ENCODE measurements at places on chromosomes 7 and 10.

GRCh38 chr7:43825391-43825808 lies 43.9 kb downstream of the MRPS24 start:
- no peak for DNase-seq

GRCh38 chr10:13316635-13317311 lies 16.9 kb upstream of the PHYH start:
- DNase-seq = no peak

- DNase-seq = no peak
Observed at GRCh38 chr10:77586719-77587415, 50.7 kb downstream of the KCNMA1 start.

DNA sequence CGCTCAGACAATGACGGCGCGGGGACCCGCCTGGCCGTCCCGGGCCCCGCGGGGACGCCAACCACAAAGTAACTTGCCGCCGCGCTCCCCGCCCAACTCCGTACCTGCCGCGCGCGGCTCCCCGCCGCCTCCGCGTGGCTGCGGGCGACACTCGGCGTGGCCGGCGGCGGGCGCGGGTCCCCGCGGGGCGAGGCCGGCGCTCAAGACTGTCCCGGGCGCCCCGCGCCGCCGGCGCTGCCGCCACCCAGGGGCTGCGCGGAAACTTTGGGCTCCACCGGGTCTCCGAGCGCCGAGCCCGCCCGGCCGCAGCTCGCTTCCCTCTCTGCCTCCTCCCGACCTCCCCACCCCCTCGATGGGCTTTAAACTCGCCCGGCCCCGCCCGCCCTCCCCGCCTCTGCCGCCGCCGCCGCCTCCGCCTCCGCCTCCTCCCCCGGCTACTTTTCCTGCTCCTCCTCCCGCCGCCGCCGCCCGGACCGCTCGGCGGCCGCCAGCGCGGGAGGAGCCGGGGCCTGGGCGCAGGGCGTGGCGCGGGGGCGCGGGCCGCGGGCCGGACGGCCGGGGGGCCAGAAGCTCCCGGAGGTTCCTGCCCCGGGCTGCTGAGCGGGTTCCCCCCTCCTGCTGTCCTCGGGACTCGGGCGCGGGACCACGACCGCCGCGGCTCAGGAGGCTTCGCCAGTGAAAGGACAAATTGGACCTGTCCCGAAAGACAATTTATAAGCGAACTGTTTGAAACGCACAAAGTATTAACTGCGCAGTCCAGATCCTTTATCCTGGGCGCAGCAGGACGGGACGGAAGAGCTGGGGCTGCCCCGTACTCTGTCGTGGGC lies 10.6 kb upstream of the GRB10 start:
- peak; percentile 33 for DNase-seq

DNA sequence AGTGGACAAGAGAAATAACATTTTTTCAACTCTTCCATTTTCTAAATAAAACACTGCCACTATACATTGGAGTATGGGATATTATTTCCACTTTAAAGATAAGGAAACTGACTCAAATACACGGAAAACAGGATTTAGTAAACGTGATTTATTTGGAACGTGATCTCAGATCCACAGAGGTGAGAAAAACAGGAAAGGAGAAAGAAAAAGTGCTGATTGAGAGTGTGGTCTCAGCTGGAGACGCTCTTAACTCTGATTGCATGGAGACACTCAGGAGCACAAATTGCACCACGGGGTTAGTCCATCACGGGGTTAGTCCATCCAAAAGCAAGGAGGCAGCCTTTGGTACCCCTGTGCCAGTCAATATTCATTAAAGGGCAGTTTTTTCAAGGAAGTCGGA lies 142.5 kb downstream of the GNAT3 start:
- DNase-seq = no peak

- no peak for DNase-seq
Observed at GRCh38 chr7:12434012-12434642, 30.5 kb upstream of the VWDE start.

GRCh38 chr10:110851020-110851612 lies 20.6 kb upstream of the PDCD4 start:
- no peak for DNase-seq

- DNase-seq = no peak
Observed at GRCh38 chr10:89515031-89515841, 20.2 kb downstream of the SLC16A12 start.

DNA sequence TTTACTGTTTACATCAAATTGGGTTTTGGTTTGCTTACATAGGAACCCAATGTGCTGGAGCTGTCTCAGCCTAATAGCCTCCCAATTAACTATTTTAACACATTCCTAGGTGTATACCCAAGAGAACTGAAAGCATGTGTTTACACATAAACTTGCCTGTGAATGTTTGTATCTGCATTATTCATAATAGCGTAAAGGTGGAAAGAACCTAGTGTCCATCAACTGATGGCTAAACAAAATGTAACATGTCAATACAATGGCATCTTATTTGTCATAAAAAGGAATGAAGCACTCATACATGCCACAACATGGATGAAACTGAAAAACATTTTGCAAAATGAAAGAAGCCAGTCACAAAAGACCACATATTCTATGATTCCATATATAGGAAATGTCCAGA lies 160.6 kb upstream of the EEPD1 start:
- no peak for DNase-seq

- DNase-seq = no peak
Observed at GRCh38 chr7:45682358-45682735, 108.2 kb downstream of the ADCY1 start.

DNA sequence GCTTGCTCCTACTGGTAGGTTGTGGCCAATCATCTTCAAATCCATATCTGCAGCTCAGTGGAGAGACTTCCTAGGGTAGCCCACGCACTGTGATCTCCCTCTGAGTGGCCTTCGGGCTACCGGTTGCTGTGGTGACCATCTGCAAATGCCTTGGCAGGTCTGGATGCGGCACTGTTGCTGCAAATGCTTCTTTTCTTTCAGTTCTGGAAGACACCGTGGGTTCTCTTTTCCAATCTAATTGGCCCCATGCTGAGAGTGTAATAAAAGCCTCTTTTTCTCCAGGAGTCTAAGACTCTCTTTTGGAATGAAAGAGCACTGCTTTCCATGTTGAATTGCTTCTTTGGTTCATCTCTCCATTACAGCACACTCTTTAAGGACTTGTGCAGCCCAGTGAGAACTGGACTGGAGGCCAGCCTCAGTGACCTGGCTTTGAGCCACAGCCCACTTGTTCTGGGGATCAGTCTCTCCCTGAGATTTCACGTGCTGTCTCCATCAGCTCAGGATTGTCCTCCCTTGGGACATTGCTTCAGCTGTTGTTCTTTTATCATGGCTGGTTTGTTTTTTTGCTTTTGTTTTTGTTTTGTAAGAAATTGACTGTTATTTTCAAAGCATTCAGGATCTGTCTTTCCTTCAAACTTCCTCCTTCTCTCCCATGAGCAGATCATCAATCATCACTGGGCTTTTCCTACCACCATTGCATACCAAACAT lies 286.6 kb downstream of the BMPER start:
- no peak for DNase-seq

GRCh38 chr10:102713539-102713813 lies 721 bp downstream of the ARL3 start:
- DNase-seq = no peak

GRCh38 chr7:17690030-17690429 lies 250.3 kb downstream of the SNX13 start:
- DNase-seq = no peak

DNA sequence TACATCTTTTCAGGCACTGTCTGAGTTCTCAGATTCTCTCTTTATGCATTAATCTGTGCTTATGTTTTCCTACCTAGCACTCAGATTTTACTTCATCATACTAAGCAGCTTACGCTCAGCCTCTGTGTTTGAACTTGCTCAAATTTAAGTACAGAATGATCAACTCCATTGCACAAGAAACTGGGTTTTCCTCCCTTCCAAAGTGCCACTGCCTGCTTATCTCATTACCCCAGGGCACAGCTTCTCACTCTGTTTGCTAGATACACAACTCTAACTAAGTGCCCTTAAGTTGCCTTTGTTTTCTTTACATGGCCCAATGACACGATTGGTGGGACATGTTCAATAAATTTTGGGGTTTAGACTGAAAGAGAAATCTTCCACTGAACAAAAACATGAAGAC lies 267.7 kb downstream of the GFRA1 start:
- no peak for DNase-seq

DNA sequence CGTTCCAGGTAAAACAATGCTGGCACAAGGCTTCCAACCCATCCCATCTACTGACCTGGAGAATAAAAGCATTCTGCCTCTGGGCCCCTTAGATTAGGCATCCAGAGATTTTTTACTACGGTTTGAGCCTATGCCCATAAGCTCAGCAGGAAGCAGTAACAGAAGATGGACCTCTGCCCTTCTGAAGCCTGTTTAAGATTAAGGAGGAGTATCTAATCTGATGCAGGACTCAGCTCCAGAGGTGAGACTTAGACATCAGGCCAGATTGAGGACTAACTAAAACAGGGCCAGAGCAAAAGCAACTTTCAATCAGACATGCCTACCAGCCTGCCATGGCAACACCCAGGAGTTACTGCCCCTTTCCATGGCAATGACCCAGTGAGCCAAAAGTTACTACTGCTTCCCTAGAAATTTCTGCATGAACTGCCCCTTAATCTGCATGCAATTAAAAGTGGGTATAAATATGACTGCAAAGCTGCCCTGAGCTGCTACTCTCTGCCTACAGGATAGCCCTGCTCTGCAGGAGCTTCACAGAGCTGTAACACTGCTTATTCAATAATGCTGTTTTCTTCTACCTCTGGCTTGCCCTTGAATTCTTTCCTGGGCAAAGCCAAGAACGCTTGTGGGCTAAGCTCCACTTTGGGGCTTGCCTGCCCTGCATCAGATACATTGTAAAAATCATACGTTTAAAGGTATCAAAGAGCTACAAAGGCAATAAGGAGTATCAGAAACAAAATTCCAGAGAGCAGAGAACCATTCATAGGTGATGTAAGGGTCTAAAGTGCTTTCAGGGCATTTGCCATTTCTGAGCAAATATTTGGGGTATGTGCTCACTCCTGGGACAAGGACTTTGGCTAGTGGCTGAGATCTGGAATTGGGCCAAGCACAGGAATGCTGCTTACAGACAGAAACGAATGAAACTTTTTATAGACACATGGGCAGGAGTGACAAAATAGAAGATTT lies 25.0 kb upstream of the CNNM1 start:
- DNase-seq = no peak

DNA sequence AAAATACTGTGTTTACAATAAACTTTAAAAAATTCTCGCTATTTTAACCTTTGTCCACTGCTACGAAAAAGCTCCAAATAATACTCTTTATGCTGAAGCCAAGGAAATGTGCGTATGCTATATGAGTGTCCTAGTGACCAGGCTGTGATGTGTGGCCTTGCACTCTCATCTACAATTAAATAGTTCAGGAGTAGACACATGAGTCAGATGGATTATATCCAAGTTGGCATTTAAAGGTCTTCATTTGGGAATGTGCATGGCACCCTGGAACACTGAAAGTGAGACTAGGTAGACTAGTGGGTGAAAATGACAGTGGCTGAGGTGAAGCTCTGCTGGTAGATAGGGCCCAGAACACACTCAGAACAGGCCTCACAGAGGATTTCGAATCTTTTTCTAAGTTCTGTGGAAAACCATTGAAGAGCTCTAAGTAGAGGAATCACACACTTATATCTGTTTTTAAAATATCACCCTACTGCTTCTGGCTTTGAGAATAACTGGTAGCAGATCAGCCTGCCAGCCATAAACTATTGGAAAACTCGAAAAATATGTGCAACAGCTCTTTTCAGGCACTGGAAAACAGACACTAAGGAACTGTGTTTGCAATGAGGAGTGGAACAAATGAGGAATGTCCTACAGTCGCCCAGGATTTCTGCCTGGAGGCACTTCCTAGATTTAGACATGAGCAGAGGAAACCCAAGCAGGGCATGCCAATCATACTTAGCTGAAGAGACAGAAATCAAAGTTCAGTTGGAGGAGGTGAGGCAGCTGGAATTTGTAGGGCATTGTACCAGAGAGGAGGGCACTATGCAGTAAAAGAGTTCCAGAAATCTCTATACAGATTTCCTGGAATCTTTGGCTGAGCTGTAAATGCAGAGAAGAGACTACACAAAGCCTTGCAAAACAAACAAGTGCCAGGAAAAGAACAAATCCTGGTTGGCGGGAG lies 603.8 kb upstream of the LRRTM3 start:
- no peak for DNase-seq

DNA sequence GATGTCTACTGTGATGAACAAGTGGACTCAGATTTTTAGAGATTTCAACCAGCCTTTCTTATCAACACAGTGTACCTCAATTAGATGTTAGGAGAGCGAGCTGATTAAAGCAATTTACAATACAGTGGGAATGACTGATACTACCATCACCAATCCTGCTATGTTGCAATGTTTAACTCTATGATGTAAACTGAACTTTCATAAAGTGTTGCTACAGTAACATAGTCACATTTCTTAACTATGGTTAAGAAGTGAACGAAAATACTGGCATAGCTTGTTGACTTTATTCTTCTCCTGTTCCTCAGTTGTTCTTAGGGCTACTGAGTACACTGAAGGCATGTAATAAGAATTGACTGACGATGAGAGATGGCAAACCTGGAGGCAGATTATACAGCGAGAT lies 139.8 kb downstream of the MYOF start:
- no peak for DNase-seq

- DNase-seq = no peak
Observed at GRCh38 chr10:87059401-87059800, 35.2 kb downstream of the GLUD1 start.

DNA sequence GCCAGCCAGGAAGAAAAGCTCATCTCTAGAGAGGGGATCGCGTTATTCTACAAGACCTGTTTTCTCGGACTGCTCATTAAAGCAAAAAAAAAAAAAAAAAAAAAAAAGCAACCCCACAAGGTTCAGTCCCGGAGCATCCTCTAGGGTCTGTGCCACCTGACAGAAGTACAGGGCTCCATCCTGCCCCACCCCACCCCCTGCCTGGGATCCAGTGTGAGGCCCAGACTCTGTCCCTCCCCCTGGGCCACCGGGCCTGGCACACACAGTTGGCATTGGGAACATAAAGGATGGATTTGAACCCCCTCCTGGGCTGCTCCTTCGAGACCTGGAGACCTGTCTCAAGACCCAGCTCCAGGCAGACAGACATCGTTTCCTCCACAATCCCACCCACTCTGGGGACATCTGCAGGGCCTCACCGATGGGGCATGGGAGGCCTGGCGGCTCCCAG lies 688 bp downstream of the ORAI2 start:
- no peak for DNase-seq

- no peak for DNase-seq
Observed at GRCh38 chr7:50431722-50432305, 18.3 kb downstream of the FIGNL1 start.
